ENCODE measurements at places on chromosomes 11 and 22.

- no peak for DNase-seq
These were observed 17.4 kb upstream of the IGSF22 start for GRCh38 chr11:18743365-18743764.

GRCh38 chr22:40385036-40385782, 14.8 kb downstream of the SGSM3 start:
- DNase-seq, result no peak

- no peak for DNase-seq
These were observed 8.6 kb downstream of the PLEKHA7 start for GRCh38 chr11:17005646-17006045.

- DNase-seq, result no peak
These were observed 50.3 kb downstream of the FAM76B start for GRCh38 chr11:95739108-95739938.

GRCh38 chr22:40310081-40310767, 36.1 kb upstream of the ADSL start:
- no peak for DNase-seq

- DNase-seq, result no peak
These were observed 14.5 kb downstream of the SAA1 start for GRCh38 chr11:18280438-18281045.

DNA sequence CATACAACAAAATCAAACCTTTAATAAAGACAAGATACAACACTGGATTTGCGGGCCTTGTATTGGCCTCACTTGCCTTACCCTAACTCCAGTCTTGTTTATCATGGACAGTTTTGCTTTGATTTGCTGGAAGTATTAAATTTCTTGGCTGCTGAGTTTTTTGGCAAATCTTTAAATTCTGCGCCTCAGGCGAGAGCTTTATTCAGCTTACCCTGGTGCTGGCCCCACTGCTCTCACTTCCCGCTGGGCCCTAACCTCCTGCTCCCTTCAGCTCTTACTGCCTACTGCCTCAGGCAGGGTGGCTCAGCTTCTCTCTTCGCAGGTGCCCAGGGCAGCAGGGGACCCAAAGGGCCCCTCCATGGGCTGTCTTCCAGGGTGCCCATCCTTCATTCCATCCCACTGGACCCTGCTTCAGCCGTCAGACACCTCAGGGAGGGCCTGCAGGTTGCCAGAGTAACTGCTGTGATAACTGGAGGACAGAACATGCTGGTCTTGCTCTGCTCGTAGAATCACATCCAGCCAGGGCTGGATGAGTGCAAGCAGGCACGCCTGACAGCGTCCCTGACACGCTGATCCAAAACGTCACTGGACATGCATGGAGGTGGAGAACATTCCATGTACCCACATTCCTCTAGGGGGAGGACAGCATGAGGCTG, 45.7 kb upstream of the TUB start:
- no peak for DNase-seq

DNA sequence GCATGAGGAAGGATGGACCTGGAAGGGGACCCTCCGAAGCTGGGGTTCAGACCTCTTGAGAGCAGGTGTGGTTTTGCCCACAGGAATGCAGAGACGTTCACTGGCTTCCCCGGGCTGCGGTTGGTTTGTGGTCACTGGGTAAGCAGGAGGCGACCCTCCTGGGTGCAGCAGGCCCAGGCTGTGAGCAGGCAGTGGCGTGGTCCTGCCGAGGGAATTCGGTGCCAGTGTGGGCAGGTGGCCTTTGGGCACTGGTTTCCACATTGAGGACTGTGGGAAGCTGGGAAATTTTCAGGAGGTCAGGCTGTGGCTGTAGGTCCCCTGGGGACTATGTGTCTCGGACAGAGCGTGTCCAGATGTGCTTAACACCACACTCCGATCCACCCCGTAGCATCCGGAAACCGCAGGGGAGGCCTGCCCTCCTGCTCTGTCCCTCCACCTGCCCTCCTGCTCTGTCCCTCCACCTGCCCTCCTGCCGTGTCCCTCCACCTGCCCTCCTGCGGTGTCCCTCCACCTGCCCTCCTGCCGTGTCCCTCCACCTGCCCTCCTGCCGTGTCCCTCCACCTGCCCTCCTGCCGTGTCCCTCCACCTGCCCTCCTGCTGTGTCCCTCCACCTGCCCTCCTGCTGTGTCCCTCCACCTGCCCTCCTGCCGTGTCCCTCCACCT, 27.5 kb downstream of the TPCN2 start:
- no peak for DNase-seq

GRCh38 chr11:112584672-112585071, 324.0 kb upstream of the PLET1 start:
- DNase-seq, result no peak

- DNase-seq, result no peak
These were observed 461.7 kb upstream of the CADM1 start for GRCh38 chr11:115965767-115966504.

GRCh38 chr11:35304386-35304775, 115.0 kb downstream of the SLC1A2 start:
- DNase-seq, result no peak

- DNase-seq, result no peak
These were observed 68.3 kb downstream of the BCR start for GRCh38 chr22:23248583-23248982.

GRCh38 chr11:121539000-121539399, 86.2 kb upstream of the SORL1-AS1 start:
- no peak for DNase-seq

GRCh38 chr22:22884888-22885840, 2.5 kb upstream of the IGLL5 start:
- no peak for DNase-seq

GRCh38 chr22:40285513-40285912, 60.8 kb upstream of the ADSL start:
- no peak for DNase-seq

GRCh38 chr11:11931461-11932055, 76.9 kb downstream of the DKK3 start:
- peak; percentile 23 for DNase-seq

DNA sequence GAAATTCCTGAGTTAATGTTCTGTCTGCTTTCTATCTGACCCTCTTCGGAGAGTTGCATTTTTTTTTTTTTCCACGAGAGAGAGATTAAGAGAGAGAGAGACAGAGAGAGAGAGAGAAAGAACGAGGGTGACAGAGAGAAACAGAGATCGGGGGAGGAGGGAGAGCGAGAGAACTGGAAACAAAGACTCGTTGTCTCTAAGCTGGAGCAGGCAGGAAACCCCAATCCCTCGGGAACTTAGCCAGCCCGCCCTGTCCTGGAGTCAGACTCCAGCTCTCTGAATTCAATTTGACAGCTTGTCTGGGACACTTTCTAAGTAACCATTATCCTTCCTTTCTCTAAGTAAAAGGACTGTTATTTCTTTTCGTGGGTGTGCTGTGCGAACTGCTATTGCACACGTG, 76.9 kb downstream of the KCNJ1 start:
- DNase-seq, result peak; percentile 65

DNA sequence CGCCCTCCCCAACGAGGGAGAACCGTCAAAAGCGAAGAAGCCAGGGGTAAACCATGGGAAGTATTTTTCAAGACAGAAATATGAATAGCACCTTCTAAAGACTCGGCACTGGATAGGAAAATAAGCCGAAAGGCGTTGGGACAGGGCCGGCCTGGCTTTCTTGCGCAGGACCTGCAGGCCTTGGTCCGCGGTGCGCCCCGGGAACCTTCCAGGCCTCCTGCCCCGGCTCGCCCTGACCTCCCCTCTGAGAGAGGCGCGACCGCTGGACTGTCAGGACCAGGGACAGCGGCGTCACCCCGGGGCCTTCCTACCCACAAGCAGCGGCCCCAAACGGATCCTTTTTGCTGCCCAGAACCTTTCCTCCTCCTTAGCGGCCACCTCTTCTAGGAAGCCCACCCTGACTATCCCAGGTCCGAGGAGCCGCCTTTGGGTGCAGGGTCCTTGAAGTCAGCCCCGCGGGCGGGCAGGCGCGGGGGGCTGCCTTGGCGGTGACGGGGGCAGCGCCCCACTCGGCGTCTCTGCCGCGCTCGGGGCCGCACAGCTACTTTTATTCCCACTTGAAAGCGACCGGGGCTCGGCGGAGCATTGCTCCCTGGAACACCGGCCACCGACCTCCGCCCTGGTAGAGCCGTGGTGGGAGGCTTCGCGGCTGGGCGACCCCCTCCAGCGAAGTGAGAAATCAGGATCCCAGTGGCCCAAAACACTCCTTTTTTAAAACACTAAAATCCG, 650 bp upstream of the MAPK11 start:
- DNase-seq, result no peak

GRCh38 chr11:45811571-45812290, 6.8 kb downstream of the SLC35C1 start:
- DNase-seq, result no peak

DNA sequence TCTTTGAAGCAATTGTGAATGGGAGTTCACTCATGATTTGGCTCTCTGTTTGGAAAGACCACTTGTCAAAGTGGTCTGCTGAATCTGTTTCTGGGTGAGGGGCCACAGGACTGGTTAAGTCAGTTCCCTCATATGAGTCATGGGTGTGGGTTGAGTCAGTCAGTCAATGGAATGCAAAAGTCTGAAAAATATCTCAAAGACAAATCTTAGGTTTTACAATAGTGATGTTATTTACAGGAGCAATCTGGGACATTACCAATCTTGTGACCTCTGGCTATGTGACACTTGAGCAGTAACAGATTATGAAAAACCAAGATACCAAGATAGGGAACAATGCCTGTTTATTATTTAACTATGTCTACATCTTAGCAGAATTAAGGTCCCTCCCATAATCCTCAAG, 311.6 kb downstream of the AASDHPPT start:
- no peak for DNase-seq

DNA sequence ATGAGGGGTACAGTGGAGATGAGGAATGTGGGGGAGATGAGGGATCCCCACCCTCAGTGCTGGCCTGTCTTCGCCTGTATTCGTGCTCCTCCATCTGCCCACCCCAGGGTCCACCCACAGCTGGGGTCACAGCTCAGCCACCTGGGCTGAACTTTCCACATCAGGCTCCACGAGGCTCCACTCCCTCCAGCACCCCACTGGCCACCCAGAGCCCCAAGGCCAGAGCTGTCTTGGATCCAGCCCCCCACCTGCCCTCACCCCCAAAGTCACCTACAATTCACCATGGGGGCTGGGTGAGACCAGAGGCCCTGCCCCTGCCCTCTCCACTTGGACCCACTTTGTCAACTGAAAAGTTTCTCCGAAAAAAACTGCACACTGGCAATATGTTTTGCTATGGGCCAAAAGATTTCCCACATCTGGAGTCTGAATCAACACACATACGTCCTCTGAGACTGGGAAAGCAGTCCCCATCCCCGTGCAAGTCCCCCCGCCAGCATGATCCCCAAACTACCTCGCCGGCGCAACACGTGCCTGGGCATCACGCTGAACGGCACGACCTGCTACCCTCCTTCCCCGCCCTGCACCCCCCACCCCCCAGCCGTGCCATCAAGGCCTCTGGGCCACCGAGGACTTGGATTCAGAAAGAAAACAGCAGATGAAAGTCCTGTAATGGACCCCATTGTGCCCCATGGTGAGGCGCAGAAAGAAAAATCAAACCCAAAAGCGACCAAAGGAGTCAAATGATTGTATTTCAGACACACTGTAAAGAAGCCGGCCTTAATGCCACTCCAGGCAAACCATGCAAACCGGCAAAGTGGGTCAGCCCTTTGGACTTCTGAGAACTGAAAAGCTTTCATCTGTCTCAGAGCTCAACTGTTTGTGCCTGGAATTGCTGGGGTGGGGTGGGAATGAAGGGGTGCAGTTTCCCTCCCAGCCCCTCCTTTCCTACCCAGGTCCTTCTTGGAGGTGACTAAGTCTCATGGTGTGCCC, 16.5 kb upstream of the GAL start:
- no peak for DNase-seq

GRCh38 chr11:57681168-57681567, 13.3 kb downstream of the ZDHHC5 start:
- no peak for DNase-seq

DNA sequence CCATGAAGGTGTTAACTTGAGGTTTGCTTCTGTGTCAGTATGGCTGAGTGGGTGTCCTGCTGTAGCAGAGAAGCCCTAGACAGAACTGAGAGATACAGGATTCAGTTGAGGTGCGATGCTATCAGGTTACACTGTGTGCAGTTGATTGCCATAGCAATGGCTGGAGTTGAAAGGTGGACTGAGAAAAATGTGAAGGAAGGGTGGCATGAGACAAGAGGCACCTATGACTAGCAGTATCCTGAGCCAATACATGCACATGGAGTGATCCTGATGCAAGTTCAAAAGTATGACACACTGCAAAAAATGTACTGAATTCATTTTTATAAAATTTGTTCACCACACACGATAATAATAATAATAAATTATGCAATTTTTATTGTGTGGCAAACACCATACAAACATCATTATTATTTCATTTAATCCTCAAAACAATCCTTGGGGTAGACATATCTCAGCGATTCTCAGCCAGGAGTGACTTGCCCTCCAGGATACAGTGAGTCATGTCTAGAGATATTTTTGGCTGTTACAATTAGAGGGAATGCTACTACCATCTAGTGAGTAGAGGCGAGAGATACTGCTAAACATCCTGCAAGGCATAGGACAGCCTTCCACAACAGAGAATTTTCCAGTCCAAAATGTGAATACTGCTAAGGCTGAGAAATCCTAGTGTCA, 3.9 kb upstream of the PIWIL4 start:
- DNase-seq, result no peak

DNA sequence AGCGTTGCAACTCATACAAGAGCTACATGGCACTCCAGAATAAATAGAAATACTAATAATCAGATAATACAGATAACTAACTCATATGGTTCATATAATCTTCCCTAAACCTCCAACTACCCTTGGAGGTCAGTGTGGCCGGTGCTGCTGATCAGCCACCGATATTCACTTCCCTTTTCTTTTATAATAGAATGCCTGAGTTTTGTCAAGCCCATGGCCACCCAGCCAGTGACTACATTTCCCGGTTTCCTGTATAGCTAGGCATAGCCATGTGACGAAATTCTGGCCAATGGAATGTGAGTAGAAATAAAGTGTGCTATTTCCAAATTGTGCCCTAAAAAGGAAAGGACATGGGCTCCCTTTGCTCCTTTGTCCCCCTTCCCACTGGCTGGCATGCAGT, 5.9 kb upstream of the CAT start:
- no peak for DNase-seq

- DNase-seq, result no peak
These were observed 368 bp upstream of the CHORDC1 start for GRCh38 chr11:90223248-90223585.

- no peak for DNase-seq
These were observed 95.3 kb upstream of the RCN1 start for GRCh38 chr11:31995525-31996094.

Measured in right renal pelvis (tissue), 4 donors.